AG04449 (cell line): ENCODE measurements at places on chromosomes 2 and 18.

GRCh38 chr2:169743549-169743948, 9.9 kb downstream of the KLHL23 start:
- no peak for DNase-seq

GRCh38 chr18:79339094-79339908, 56.4 kb upstream of the NFATC1 start:
- DNase-seq: no peak

GRCh38 chr18:8029061-8029460, 461.9 kb downstream of the PTPRM start:
- no peak for DNase-seq

- no peak for DNase-seq
Observed at GRCh38 chr18:23279931-23280330, 144.6 kb downstream of the CABLES1 start.

GRCh38 chr2:174574657-174575056, 22.9 kb downstream of the WIPF1 start:
- DNase-seq: no peak

GRCh38 chr2:148102641-148103040, 81.8 kb downstream of the MBD5 start:
- no peak for DNase-seq

- no peak for DNase-seq
Observed at GRCh38 chr18:11955239-11956029, 25.9 kb upstream of the IMPA2 start.

DNA sequence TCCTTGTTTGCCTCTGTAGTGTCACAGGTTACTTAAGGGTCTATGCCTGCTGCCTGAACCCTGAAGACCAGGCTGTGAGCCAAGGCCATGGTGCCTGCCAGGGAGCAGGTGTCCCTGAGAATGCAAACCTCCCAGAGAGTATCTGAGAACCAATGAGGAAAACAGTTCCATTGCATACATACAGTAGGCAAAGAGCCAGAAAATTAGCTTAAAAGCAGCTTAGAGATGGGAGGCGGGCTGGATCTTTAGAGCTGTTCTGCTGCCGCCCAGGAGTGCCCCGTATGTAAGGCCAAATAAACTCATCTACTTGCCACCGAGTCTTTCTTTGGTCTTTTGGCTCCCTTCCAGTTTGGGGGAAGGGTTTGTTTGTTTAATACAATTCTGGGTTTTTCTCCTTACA, 327.9 kb downstream of the CLIP4 start:
- no peak for DNase-seq

DNA sequence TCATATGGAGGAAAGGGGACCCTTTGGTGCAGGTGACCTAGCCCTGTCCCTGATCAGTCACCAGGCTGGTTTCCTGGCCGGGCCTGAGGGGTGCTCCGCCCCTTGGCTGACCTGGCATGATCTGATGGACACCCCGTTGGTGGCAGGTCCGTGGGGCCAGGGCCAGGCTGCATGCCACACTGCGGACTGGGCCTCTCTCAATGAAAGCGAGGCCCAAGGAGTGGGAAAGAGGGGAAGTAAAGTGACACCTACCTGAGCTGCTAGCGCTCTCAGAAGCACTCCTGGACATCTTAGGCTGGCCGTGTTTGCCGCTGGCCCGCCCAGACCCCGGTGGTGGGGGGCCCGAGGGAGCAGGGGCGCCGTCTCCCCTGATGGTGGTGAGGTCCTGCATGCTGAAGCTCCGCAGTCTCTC, 33.1 kb downstream of the MRPL35 start:
- DNase-seq: no peak

GRCh38 chr2:231047274-231047922, 9.3 kb upstream of the PSMD1 start:
- DNase-seq: no peak

DNA sequence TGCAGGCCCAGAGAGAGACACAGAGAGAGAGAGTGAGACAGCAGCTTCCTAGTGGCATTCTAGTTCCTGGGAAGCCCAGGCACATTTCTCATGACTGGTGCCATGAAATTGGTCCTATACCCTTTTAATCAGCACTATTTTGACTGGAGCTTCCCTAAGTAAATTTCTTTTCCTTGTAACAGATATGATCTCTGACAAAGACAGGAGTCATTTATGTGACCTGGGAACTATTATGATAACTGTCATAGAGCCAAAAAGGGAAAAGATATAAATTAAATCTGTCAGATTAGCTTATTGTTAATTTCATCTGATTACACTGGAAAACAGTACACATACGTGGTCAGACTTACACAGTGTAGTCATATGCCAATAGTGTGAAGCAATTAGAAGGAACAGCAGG, 161.3 kb upstream of the HNRNPA3 start:
- DNase-seq: no peak

GRCh38 chr2:20353241-20353992, 2.8 kb upstream of the PUM2 start:
- DNase-seq: no peak

- no peak for DNase-seq
Observed at GRCh38 chr2:157938556-157938955, 62.4 kb upstream of the ACVR1 start.

GRCh38 chr2:80102026-80102425, 202.5 kb downstream of the LRRTM1 start:
- peak; percentile 69 for DNase-seq

DNA sequence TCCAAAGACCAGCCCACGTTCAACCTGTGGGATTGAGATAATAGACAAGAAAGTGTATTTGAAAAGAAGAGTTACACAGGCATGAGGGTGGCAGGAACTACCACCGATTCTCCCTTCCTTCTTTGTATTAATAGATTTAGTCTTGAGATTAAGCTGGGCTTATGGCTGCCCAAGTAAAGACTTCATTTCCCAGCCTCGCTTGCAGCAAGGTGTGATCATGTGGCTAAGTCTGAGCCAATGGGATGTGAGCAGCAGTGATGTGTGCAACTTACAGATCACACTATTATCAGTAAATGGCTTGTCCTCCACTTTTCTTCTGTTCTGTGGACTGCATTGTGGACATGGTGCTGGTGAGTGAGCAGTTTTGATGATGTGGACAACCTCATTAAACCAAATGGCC, 101.7 kb downstream of the POLR1A start:
- DNase-seq: no peak

- DNase-seq: no peak
Observed at GRCh38 chr2:20611077-20611843, 39.6 kb downstream of the HS1BP3 start.

- DNase-seq: no peak
Observed at GRCh38 chr2:8043295-8043694, 638.6 kb upstream of the ID2 start.

DNA sequence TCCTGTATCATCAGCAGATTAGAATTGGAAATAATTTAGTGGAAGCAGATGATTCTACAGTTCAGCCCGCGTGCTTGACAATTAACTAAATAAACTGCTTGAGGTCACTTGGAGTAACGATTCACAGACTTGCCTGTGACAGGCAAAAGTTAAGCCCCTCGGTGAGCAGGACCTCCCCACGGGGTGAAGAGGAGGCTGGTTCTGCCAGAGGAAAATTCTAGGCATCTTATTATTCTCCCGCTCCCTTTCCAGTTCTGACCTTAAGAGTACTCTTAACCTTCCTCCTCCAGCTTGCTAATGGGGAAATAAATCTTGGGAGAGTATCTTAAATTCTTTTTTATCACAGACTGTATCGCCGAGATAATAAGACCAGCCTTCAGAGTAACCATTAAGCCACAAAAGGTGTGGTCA, 169.7 kb upstream of the SMAD2 start:
- DNase-seq: no peak

DNA sequence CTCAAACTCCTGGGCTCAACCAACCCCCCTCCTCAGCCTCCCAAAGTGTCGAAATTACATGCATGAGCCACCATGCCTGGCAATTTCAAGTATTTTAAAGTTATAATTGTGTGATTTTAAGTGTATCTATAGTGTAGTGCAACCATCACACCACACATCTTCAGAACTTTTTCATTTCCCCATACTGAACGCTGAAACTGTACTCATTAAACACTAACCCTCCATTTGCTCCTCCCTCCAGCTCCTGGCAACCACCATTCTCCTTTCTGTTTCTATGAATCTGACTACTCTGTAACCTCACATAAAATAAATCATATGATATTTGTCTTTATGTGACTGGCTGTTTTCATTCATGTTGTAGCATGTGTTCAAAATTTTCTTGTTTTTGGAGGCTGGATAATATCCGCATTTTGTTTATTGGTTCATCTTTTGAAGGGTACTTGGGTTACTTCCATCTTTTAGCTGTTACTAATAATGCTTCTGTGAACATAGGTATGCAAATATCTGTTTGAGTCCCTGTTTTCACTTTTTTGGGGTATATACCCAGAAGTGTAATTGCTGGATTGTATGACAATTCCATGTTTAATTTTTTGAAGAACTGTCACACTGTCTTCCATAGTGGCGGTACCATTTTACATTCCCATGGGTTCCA, 188.2 kb downstream of the PLCL1 start:
- DNase-seq: no peak

- DNase-seq: no peak
Observed at GRCh38 chr2:48707466-48707865, 48.1 kb downstream of the LHCGR start.

DNA sequence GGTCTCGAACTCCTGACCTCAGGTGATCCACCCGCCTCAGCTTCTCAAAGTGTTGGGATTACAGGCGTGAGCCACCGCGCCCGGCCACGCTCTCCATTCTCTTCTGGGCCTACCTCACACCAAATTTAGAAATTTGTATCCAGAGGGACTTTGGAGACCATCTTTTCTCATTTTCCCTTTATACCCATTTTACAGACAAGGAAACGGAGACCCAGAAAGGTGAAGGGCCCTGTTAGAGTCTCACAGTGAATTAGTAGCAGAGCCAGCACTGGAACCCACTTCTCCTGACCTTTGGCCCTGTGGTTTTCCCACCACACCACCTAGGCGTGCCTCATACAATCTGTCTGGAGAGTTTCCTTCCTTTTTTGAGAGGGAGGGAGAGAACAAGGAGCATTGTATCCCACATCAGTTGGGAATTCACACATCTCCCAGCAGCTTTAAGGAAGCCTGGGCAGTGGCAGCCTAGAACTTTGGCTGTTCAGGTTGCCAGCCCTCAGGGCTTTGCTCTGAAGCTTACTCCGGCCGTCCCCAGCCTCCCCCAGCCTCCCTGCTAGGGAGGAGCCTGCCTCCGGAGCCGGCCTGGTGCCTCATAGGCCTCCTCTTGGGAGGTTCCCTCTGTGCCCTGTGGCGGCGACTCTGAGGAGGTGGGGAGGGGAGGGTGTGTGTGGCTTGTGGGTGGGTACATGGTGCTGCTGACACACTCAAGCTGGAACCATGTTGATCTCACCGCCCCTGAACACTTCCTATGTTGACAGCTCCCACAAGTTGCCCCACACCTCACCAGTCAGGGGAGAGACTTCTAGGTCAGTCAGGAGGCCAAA, 13.8 kb downstream of the FOSL2 start:
- no peak for DNase-seq

DNA sequence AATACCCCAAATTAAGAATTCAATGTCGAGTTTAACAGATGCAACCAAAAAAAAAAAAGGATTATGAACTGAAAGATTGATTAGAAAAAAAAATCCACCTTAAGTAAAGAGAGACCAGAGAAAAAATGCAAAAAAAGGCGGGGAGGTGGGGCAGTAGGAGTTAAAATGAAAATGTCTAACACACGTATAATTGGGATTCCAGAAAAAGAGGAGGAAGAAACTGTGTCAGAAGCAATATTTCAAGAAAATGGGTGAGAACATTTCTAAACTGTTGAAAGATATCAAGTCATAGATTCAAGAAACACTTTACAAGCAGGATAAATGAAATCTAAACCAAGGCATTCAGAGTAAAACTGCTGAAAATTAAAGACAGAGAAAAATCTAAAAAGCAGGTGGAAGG, 226.9 kb downstream of the KLHL29 start:
- no peak for DNase-seq
